Stimulated activated CD8-positive, alpha-beta memory T cell treated with anti-CD3 and anti-CD28 coated beads, Interleukin-7, amount 100 ng/mL, for 1 hour (primary cell): ENCODE measurements at places on chromosomes 5 and 9.

DNA sequence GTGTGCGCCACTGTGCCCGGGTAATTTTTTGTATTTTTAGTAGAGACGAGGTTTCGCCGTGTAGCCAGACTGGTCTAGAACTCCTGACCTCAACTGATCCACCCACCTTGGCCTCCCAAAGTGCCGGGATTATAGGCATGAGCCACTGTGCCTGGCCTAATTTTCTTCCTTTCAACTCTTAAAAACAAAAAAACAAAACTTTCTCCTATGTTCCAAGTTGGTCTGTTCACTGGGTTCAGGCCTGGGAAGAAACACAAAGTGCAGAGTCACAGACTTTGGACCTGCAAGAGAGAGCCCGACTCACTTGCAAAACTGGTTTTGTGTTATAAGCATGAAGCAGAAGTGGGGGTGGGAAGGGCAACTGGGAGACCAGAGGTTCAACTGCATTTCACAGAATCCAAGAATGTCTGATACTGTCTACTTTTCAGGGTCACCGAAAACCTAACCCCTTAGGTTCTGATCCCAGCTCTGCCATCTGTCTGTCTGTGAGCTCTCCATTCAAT is 5.2 kb upstream of the HDHD3 start:
- no peak for DNase-seq

DNA sequence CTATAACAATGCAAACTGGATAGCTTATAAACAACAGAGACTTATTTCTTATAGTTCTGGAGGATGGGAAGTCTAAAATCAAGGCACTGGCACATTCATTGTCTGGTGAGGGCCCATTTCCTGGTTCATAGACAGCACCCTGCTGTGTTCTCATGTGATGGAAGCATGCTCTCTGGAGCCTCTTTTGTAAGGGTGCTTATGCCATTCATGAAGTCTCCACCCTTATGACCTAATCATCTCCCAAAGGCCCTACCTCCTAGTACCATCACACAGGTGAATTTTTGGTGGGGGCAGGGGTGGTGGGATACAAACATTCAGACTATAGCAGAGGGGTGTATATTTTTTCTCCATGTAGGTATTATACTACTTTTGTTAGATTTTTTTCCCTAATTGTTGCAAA is 92.4 kb downstream of the UNC13B start:
- no peak for DNase-seq

GRCh38 chr5:172768573-172769341 is 2.2 kb downstream of the DUSP1 start:
- DNase-seq: no peak

DNA sequence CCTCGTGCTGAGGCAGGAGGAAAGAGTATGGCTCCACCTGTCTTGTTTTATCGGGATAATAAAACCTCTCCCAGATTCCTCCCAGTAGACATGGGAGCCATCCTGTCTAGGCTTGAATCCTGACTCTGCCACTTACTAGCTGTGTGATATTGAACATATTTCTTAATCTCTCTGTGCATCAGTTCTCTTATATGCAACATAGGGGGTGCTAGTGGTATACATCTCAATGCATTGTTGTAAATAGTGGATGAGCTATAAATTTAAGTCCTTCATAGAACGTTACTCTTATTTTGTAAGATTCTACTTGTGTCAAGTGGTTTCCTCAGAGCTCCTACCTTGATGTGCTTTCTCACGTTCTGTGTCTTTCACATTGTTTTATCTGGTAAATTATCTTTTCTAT is 417.7 kb upstream of the POU5F2 start:
- DNase-seq: no peak

DNA sequence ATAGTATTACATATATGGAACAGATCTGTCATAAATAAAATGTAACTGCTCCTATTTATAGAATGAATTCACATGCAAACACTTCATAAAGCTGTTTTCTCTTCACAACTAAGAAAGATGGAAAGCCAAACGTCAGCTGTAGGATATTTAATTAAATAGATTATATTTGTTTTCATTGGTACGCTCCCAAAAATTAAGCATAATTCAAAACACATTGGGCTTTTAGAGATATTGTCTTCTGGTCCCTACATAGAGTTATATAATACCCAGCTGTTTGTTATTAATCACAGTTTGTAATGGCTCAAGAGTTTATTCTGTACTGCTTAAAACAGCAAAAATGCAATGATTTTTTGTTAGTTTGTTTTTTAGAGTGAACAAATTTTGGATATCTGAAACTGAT is 61.2 kb downstream of the MRPS30 start:
- no peak for DNase-seq

GRCh38 chr9:108257382-108257781 is 598.4 kb downstream of the ACTL7B start:
- DNase-seq: no peak

DNA sequence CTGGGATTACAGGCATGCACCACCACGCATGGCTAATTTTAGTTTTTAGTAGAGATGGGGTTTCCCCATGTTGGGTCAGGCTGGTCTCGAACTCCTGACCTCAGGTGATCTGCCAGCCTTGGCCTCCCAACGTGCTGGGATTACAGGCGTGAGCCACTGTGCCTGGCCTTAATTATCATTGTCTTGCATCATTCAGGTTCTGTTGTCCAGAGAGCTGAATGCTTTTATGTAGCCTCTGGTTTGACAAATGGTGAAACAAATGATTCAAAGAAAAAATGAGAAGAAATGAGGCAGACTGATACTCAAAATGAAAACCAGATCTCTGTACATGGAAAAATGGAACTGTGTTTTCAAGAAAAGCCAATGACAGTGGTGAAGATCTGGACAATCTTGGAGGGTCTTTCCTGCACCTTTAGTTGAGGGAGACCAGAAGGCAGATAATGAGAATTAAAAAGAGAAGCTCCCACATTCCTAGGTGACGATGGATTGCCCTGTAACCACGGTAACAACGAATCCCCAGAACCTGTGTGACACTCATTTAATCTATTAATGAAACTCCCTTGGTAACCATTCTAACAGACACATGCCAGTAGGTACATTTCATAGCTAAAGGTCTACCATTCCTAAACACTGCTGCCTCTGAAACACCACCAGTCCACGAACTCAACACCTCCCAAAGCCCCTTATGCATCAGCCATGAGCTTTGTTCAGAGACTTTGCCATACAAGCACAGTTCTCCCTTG is 1.6 kb downstream of the TEX48 start:
- no peak for DNase-seq

- DNase-seq: no peak
Observed at GRCh38 chr9:112110777-112111113, 64.4 kb downstream of the SUSD1 start.

DNA sequence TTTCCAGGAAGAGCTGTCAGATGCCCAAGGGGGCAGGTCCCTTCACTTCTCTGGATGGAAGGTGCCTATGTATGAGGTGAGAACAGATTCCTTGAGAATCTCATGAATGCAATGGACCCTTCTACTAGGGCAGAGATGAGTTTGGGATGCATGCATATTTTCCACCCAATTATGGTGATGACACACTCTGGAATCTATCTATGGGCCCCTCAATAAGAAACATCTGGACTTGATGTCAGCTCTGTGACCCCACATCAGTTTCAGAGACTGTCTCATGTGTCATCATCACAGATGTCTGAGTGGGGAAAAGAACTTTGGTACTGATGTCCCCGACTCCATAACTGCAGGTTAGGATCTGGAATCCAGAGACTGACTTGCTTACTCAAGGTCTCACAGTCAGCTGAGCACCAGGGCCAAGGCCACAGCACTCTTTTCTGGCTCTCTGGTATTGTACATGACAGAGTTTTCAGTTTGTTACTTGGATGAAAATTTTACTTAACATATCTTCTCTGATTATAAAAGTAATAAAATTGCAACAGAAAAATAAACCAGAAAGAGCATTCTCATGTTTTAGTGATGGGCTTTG is 177.0 kb downstream of the DCP2 start:
- DNase-seq: no peak

- DNase-seq: no peak
Observed at GRCh38 chr5:96807075-96807654, 580 bp downstream of the ERAP1 start.

GRCh38 chr5:11324521-11325289 is 563.7 kb upstream of the DAP start:
- DNase-seq: no peak

DNA sequence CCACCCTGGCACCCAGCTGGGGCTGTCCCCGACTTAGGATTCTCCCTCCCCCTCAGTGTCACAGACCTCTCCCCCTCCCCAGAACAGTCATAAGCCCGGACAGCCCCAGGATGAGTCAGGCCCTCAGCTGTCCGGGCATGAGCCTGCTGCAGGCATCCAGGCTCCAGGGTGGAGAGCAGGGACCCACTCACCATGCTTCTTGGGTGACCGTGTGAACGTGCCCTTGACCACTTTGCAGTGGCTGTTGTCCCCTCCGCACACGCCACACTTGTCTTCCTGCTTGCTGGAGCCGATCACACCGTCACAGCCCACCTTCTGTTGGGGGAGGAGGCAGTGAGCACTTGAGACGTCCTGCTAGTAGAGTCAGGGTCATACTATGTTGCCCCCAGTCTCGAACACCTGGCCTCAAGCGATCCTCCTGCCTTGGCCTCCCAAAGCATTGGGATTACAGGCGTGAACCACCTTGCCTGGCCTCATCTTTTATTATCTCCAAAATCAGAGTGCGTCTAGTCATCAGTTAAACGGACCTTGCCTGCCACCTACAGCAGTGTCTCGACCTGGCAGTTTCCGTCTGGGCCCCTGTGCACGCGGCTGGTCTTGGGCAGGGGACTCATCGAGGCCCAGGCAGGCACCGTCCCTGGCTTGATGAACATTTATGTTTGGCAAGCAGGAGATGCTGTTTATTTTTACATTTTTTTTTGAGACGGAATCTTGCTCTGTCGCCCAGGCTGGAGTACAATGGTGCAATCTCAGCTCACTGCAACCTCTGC is 72.6 kb downstream of the ZNF354C start:
- no peak for DNase-seq

- DNase-seq: no peak
Observed at GRCh38 chr9:95229230-95229915, 88.1 kb downstream of the FANCC start.

- no peak for DNase-seq
Observed at GRCh38 chr5:68845131-68845530, 248.7 kb upstream of the SLC30A5 start.

DNA sequence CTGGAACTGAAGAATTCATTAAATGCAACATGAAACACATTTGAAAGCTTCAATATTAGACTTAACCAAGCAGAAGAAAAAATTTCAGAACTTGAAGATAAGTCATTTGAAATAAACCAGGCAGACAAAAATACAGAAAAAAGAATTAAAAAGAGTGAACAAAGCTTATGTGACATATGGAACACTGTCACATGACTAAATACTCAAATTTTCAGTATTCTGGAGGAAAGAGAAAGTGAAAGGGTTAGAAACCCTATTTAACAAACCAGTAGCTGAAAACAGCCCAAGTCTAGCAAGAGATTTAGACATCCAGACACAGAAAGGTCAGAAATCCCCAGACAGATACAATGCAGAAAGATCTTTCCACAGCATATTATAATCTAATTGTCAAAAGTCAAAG is 37.1 kb upstream of the SH3TC2 start:
- no peak for DNase-seq

- no peak for DNase-seq
Observed at GRCh38 chr5:42499016-42499415, 75.8 kb downstream of the GHR start.

- DNase-seq: no peak
Observed at GRCh38 chr9:37283730-37284325, 138.7 kb upstream of the GRHPR start.

DNA sequence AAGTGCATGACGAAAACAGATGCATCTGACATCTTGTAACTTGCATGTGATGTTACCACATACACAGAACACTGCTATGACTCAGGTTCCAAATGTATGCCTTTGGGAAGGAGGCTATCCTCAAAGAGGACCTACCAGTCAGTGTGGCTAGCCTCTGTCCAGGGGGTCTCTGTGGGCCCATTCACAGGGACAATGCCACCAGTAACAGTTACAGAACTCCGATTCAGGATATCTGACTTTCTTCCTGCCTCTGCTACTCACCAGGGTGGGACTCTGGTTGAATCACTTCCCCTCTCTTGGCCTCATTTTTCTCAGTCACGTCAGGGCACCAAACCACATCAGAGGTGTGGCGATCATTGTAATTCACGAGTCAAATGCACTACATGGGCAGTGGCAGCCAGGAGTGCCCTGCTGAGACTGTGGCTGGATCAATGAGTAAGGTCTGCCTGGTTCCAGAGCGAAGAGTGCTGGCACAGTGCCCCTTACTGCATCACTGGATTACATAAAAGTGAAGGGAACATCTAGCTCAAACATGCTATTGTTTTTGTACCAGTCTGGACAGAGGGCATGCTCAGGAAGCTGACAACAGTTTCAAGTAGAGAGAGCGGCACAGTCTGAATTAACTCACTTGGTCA is 13.2 kb downstream of the ATOX1 start:
- DNase-seq: no peak

DNA sequence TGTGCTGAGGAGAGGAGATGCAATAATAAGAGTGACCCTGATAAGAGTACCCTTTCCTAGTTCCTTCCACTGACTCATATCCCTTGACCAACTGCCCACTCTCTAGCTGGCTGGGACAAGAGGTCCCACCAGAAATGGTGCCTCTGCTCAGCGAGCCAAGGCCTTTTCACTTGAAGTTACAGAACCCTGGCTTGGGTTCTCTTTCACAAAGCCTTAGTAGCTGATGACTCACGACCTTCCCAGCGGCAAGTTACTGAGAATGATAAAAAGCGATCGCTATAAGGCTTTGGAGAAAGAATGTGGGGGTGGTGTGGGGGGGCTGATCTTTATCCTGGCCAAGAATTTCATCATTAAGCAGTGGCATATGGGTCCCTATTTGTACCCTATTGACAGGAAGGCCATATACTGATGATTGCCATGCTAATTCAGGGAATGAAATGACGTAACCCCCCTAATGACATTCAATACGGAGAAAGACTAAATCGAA is 90.3 kb downstream of the FBXO38 start:
- no peak for DNase-seq

GRCh38 chr9:36424289-36425055 is 24.4 kb upstream of the RNF38 start:
- DNase-seq: no peak

DNA sequence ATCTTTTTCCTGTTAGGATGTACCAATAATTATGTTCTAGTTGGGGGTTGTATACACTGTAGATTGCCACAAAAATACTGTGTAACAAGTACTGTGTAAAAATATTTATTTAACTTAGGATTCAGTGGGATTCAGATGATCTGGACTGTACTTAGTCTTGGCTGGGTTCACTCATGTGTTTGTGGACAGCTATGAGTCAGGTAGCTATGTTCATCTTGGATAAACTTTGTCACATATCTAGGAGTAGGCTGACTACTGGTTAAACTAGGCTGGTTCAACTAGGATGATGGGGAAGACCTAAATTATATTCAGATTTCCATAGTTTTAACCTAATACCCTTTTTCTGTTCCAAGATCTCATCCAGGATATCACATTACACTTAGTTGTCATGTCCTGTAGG is 32.1 kb upstream of the TNFSF15 start:
- DNase-seq: no peak

GRCh38 chr5:138482638-138483037 is 17.4 kb downstream of the EGR1 start:
- DNase-seq: no peak
